Activated CD4-positive, alpha-beta T cell treated with anti-CD3 and anti-CD28 coated beads, Interleukin-2, amount 50 U/mL, for 16 hours (primary cell): ENCODE measurements at places on chromosomes 1 and 21.

GRCh38 chr1:16913181-16913832 lies 8.4 kb upstream of the CROCC start:
- no peak for DNase-seq

GRCh38 chr1:210769473-210769872 lies 364.5 kb downstream of the KCNH1 start:
- no peak for DNase-seq

GRCh38 chr21:26795866-26796329 lies 49.3 kb downstream of the ADAMTS1 start:
- no peak for DNase-seq

DNA sequence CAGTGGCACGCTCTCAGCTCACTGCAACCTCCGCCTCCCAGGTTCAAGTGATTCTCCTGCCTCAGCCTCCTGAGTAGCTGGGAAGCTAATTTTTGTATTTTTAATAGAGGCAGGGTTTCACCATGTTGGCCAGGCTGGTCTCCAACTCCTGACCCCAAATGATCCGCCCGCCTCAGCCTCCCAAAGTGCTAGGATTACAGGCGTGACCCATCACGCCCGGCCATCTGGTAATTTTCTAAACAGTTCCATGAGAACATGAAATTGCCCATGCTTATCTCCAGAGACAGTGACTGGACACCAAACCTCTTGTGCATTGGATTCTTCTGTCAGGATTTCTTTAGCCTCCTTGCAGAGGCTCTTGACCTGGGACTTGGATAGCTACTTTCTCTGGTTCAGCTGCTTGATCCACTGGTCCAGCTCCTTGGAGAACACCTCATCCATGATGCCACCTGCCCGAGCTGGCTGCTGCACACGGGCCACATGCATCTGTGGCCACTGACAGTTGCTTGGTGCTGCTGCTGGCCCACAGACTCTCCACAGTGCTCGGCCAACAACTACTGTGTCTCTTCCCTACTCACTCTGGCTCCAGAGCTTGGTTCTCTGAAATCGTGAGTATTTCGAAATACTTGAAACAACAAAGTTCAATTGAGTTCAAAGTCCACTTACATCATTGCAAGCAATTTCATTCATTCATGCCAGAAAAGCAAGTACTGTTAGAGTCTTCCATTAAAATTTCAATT lies 40.0 kb upstream of the CTPS1 start:
- no peak for DNase-seq

GRCh38 chr1:1847890-1848289 lies 43.0 kb downstream of the GNB1 start:
- no peak for DNase-seq
